Psoas muscle (tissue), 8 donors: ENCODE measurements at places on chromosomes 7 and 10.
A peak's percentile ranks its signal among the peaks of the same experiment; 100 is the strongest.

DNA sequence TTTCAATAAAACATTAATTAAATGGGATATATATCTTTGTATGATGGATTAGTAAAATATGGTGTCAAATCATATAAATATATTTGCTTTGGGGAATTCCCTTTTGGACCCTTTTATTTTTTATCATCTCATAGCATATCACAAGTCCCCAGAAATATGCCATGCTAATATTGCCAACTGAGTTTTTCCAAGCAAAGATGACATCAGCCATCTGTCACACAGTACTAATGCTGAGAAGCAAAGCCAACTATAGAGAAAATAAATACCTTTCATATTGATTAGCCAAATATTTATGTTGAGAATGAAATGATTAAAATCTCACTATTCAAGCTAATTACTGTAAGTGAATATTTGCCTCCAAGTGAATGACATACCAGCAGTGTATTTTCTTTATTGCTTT is 575.3 kb downstream of the ETV1 start:
- DNase-seq, result no peak

GRCh38 chr7:139035586-139036353 is at the start of gene ZC3HAV1L:
ZC3HAV1L (minus strand) TSS chr7:139036042; CDS start chr7:139036017, 25 bp downstream.
- DNase-seq, result peak; percentile 64

GRCh38 chr10:49500412-49500811 is 38.5 kb downstream of the ERCC6 start:
- DNase-seq, result no peak

DNA sequence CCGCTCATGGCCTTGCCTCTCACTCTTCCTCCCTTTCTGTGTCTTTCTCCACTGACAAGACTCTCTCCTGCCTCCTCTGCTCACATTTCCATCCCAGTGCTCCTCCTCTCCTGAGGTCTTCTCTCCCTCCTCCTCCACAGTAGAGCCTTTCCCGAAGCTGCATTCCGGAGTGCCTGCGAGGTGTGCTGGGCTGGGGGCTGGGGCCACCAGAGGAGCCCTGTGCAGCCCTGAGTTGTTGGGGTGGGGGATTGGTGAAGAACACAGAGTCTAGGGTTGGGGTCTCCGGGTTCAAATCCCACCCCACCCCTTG is 76.4 kb downstream of the ZMIZ1 start:
- peak; percentile 5 for DNase-seq

- DNase-seq, result no peak
Measured at GRCh38 chr10:76641215-76641614, 996.4 kb downstream of the KCNMA1 start.

GRCh38 chr10:75492173-75492925 is 60.9 kb downstream of the LRMDA start:
- no peak for DNase-seq

GRCh38 chr10:129605986-129606518 is 139.0 kb downstream of the MGMT start:
- DNase-seq, result no peak

GRCh38 chr7:108592646-108593201 is 23.1 kb downstream of the DNAJB9 start:
- no peak for DNase-seq

- no peak for DNase-seq
Measured at GRCh38 chr7:84042110-84042539, 152.5 kb downstream of the SEMA3A start.

DNA sequence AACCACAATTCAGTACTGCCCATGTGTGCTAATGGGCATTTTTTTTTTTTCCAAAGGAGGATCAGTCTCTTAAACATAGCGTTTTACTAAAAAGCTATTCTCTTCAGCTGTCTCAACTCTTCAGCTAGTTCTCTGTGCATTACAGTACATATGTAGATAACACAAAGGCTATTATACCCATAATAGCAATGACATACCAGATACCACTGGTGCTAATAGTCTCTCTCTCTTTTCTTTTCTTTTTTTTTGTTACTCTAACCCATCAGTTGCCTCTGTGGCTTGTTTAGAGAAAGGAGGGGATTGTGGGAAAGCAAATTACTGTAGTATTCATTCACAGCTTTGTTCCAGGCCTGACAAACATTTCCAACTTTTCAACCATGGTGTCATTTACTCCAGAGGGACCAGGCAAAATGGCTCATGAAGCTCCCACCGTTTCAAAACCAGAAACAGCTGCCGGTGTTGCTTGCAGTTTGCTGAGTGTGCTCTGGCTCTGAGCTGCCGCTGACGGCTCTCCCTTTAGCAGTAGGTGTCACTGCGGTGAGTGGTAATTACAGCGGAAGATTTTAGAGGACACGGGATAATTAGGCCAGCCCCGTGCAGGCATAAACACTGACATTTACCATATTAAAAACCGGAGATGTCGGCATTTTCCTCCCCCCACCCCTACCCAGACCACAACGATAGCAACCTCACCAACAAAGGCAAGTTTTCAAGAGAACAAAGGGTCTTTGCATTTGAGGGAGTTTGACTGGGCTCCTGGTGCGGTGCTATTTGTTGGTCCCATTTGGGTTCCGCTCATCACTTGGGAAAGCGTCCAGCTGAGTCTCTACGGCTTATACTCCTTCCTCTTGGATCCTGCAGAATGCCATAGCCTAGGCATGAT is 1005.5 kb downstream of the KCNMA1 start:
- no peak for DNase-seq

DNA sequence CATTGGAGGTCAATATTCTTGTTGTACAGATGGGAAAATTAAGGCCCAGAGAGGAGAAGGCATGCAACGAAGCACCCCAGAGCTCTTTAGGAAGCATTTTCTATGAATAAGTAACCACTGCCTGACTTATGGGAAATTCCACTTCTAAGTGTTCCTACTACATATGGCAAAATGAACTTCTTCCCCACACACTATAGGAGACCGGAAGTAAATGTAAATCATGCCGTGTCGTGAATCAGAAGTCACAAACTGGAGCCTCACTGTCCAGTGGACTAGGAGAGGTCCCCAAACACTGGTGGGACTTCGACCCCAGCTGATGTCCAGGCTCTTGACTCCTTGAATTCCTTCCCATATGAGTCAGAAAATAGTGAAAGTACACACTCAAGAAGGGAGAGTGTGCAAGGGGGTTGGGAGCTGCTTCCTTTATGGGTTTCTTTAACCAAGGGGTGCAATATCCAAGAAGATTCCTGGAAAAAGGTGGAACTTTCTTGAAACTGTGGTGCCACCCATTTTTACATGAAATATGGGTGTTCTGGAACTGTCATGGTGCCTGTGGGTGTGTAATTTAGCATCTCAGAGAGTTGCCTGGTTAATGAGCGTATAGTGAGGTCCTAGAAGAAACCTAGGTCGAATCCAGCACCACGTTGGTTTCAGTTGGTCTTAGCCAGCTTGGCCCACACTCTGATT is 6.7 kb downstream of the RASSF4 start:
- DNase-seq, result no peak

DNA sequence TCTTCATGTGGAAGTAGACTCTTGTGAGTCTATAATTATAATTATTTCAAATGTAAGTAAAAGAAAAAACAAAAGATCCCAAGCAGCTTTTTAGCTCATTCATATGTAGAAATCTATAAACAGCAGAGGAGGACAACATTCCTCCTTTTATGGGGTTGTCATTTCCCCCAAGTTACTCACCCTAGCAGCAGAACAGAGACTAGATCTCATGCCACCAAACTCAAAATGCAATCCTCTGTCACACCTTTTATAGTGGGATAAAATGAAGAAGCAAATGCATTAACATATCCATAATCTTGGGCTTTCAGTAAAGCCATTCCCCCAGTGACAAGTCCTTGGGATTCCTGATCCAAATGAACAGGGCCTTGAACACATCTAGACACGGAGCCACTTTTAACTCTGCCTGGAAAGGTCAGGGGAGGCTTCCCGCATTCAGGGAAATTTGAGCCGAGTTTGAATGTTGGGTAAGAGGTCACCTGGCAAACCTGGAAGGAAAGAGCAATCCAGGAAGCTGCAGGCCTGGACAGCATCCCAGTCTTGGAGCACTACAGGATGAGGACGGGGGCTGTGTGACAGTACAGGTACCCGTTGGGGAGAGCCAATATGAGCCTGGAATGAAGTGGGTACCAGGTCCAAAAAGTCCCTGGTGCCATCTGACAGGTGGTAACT is 76.4 kb downstream of the DOCK4 start:
- peak; percentile 21 for DNase-seq

- DNase-seq, result peak; percentile 93
Measured at GRCh38 chr10:3107426-3107961, 40.1 kb downstream of the PFKP start.

DNA sequence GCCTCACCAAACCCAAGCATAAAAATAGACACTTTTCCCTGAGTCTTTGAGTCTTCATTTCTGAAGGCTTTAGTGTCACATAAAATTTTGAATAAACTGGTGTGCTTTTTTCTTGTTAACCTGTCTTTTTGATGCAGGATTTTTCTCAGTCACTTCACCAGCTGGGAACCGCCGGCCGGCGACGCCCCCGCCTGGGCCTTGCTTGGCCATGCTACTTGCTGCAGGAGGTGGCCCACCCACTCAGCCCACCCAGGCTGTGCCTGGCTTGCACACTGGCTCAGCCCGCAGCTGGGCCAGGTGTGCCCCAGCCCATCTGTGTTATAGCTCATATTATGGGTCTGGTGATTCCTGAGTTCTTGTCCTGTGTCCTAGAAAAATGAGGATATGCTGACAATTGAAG is 247.4 kb upstream of the CACNA2D1 start:
- DNase-seq, result no peak

- DNase-seq, result no peak
Measured at GRCh38 chr7:76395965-76396726, 13.4 kb downstream of the SSC4D start.

- DNase-seq, result no peak
Measured at GRCh38 chr10:99595770-99596465, 24.3 kb downstream of the SLC25A28 start.
